Endothelial cell of umbilical vein (primary cell): ENCODE measurements at places on chromosomes 3 and 15. TPM values are rescaled to one million over a fixed set of nuclear protein-coding genes. Genes with fewer than 3 reads are reported as not detected.

DOCK3 gene
- total RNA-seq: 0.13 and 0.16 TPM in 2 replicates

DNA sequence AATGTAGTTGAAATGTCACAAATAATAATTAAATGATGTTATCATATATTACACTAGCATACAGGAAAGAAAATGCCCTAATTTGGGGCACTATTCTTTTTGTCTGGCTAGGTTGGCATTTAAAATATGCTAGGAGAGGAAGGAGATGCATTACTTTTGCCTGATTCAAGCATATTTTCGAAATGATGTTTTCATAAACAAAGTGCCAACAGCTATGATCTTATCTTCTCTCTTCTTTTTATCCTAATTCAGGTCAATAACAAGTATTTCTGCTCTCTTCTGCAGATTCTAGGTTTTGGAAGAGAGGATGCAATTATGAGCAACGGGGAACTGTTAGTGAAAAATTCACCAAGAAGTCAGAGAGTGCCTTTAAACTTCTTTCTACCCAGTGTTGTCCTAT is 55.8 kb upstream of the NR2F2 start:
- H3K4me1 ChIP-seq: peaks cover 41% of the 10 kb centered on the region
- H3K27me3 ChIP-seq: no peaks in the 10 kb centered on the region
- no peak overlapping the region for H3K4me3 ChIP-seq

- no peak for DNase-seq
- no peaks in the 10 kb centered on the region for H3K36me3 ChIP-seq
- no peaks in the 10 kb centered on the region for H3K4me1 ChIP-seq
- no peaks in the 10 kb centered on the region for H3K27me3 ChIP-seq
Measured at GRCh38 chr3:2544718-2545117, 446.1 kb downstream of the CNTN4 start.

DNA sequence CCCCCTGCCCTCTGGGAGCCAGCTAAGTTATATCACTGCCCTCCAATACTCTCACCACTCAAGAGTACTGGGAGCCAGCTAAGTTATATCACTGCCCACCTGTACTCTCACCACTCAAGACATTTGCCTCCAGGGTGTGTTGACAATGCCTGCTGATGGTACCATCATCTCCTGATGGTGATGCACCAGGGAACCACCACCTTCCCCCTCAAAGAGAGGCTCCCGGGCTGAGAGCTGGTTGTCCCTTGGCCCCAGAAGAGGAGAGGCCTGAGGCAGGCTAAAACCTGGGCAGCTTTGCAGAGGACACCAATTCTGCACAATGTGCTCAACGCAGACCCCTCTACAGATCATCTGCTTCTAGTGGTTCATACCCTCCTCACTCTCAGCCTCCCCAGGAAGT is 7.5 kb upstream of the HAPLN3 start:
- no peak for DNase-seq
- H3K4me3 ChIP-seq: no peak overlapping the region
- H3K4me1 ChIP-seq: peaks cover 3% of the 10 kb centered on the region
- no peak overlapping the region for H3K27ac ChIP-seq
- no peaks in the 10 kb centered on the region for H3K27me3 ChIP-seq

DNA sequence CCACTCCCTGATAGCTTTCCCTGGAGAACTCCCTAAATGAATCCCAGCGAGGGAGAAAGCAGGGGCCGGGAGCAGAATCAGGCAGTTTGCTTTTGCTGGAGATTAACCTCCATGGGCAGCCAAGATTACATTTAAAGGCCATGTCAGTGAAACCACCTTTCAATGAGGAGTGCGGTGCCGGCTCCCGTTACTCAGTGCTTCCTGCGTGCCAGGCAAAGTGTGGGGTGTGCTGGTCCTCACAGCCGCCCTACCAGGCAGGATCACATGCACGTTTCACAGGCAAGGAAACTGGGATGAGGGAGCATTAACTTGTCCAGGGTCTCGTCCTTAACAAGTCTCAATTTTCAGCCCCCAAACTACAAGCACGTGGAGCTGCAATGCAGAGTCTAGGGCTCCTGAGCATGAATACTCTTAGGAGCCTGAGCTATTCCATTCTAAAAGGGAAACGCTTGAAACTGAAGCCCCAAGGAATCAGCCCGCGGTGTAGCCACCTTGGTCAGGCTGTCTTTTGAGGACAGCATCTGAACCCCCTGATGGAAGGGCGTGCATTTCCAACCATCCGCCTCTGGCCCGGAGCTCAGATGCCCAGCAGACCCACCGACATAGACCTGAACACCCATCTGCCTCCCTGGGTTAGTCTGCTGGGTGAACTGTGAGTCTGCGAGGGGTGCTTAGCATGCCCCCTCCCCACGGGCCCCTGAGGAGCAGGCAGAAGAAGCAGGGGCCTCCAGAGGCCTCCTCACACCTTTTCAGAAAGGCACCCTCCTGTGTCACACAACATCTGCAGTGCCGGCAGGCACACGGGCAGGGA is 5.6 kb downstream of the IGDCC3 start:
- DNase-seq: no peak
- H3K4me1 ChIP-seq: peaks cover 3% of the 10 kb centered on the region
- H3K4me3 ChIP-seq: no peak overlapping the region
- H3K36me3 ChIP-seq: no peaks in the 10 kb centered on the region
- H3K27ac ChIP-seq: no peak overlapping the region

GRCh38 chr15:91471468-91471867 is 371.4 kb downstream of the SV2B start:
- no peak overlapping the region for H3K27ac ChIP-seq
- no peak overlapping the region for H3K4me3 ChIP-seq
- no peaks in the 10 kb centered on the region for H3K27me3 ChIP-seq
- no peaks in the 10 kb centered on the region for H3K4me1 ChIP-seq
- DNase-seq: no peak
- H3K36me3 ChIP-seq: no peaks in the 10 kb centered on the region

GRCh38 chr3:52004906-52005395 is 9.3 kb upstream of the RPL29 start:
- H3K27ac ChIP-seq: no peak overlapping the region
- no peaks in the 10 kb centered on the region for H3K36me3 ChIP-seq
